Suppressor macrophage treated with lipopolysaccharide for 4 hours (primary cell): ENCODE measurements at places on chromosomes 4 and X.
A peak's percentile ranks its signal among the peaks of the same experiment; 100 is the strongest.

GRCh38 chr4:142961866-142962265, 115.8 kb upstream of the INPP4B start:
- peak; percentile 82 for DNase-seq

DNA sequence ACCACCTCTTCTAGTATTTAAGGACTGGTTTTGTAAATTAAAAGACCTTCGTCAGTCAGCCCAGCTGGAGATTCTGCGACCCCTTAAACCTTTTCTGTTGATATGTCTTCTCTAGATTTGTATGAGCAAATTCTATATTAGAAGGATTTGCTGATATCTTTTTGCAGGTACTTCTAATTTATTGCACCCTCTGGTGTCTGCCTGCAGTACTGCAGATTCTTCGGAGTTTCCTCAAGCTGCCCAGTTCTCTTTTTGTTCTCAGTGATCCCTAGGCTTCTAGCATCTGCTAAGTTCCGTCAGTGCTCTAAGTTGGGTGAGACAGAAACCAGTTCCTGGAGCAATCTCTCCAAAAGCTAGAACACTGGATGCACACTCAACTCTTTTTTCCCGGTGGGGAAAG, 545.2 kb downstream of the C4orf33 start:
- DNase-seq = peak; percentile 76

DNA sequence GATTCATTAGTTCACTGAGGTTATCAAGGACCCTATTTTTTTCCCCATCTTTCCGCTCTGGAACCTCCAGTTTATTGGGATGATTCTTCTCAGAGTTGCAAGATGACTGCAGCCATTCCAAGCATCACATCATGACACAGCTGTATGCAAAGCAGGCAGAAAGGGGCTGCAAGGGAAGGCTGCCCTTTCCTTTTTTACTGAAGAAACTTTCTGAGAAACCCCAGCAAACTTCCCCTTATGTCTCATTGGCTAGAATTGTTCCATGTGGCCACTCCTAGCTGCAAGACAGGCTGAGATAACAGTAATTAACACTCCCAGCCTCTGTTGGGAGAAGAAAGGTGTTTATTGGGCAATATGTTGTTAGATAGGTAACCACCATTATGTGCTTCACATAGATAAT, 102.6 kb downstream of the SATL1 start:
- no peak for DNase-seq

DNA sequence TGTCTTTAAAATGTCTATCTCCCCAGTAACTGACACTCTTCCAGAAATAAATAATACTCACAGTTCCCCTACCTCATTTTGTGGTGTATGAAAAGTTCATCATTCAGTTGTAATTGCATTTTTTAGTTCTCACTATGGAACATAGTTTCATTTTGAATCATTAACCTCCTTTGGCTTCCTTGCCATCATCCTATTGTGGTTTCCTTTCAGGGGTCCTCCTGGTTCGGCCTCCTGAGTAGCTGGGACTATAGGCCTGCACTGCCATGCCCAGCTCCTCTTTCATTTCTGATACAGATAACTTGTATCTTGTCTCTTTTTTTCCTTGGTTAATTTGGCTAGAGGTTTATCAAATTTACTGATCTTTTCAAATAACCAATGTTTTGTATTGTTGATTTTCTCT, 23.1 kb upstream of the BLTP1 start:
- no peak for DNase-seq

DNA sequence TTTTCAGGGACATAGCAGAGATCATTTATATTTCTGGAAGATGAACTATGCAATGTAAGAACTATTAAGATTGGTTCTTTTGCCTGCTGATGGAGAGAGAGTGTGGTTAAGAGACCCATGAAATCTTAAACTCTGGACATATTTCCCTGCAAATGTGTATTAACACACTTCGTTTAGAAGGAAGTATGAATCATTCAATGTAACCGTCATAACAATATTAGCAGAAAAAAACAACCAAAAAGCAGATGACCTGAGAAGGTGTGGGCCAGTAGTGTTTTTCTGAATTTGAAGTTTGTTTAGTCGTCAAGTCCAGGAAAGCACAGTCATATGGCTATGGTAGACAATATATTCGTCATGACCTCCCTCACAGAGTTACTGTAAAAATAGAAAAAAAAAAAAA, 2.5 kb upstream of the TMPRSS11D start:
- peak; percentile 40 for DNase-seq

GRCh38 chr4:47714269-47714668, 123.6 kb downstream of the CORIN start:
- no peak for DNase-seq

GRCh38 chr4:130043732-130044160, 947.8 kb downstream of the C4orf33 start:
- no peak for DNase-seq

DNA sequence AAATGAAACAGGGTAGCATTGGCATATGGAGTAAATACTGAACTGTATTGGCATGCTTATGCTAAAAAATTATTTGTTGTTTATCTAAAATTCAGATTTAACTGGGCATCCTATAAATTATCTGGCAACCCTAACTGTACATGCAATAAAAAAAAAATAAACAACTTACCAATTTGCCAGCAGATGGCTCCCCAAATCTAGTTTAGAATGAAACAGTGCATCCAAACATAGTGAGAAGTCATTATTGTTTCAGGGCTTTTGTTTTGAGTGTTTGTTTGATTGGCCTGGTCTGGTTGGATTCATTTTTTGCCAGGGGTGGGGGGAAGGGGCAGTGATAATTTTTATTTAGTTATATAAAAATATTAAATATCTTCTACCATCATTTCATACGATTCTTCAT, 12.8 kb upstream of the NSUN7 start:
- peak; percentile 72 for DNase-seq

DNA sequence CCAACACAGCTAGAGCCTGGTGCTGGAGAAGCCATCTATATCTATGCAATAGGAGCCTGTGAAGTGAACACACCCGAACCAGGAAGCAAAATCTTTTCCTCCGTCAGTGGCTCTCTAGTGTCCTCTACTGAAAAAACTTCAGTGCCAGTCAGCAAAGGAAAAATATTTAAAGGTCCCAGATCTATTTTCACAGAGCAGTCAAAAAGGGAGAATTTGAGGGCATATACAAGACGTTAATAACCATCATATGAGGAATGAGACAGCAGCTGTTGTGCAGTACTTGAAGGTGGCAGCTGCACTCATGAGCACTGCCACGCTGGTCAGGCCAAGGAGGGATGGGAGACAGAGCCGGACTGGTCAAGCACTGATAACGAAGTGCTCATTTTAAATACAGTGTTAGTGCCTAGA, 14.4 kb downstream of the MCUB start:
- DNase-seq = peak; percentile 30

DNA sequence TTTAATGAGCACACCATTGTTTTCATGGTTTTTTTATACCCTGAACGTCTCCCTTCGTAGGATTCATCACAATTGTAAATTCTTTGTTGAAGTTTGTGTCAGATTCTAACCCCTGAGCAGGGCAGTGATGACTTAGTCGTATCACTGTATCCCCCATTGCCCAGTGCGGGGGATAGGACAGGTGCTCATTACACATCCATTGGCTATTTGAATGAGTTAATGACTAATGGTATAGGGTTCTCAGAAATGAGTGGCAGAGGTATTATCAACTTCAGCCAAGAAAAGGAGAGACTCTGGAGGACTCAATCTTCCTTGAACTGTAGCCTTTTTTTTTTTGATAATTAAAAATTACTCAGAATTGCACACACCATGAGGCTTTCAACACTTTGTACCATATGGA, 64.6 kb downstream of the SYNPO2 start:
- no peak for DNase-seq

DNA sequence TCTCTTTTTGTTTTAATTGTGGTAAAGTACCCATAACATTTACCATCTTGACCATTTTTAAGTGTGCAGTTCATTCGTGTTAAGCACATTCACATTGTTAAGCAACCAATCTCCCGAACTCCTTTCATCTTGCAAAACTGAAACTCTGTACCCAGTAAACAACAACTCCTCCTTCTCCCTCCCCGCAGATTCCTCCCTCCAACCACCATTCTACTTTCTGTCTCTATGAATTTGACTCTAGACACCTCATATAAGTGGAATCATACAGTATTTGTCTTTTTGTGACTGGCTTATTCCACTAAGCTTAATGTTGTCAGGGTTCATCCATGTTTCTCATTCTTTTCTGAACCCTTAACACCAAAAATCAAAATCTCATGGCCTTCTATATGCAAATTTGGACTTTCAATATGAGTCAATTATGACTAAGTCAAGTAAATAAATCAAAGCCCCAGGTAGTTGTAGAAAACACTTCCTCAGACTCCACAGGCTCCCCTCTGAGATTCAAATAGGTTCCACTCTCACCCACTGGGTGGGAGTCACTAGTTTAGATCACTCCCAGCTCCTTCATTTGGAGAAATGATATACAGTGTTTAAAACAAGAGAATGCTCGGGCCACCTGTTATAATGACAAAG, 9.8 kb upstream of the RTL5 start:
- DNase-seq = no peak

DNA sequence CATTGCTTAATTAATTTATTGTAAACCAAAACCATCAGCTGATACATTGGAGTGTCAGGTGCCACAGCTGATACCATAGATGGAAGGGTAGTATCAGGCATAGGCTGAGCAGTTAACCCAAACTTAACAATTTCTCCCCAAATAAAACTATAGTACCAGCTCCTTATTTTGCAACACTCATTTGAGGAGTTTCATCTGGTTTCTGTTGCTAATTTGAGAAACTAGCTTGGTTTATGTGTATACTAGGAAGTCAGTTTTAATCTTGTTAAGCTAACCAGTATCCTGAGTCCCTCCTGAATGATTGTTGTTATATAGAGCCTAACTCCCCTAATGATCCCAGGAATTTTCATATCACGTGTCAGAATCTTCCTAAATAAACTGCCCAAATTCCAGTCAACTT, 12.7 kb downstream of the DCAF16 start:
- DNase-seq = no peak

- DNase-seq = no peak
Measured at GRCh38 chrX:21974011-21974385, 33.5 kb downstream of the SMS start.

DNA sequence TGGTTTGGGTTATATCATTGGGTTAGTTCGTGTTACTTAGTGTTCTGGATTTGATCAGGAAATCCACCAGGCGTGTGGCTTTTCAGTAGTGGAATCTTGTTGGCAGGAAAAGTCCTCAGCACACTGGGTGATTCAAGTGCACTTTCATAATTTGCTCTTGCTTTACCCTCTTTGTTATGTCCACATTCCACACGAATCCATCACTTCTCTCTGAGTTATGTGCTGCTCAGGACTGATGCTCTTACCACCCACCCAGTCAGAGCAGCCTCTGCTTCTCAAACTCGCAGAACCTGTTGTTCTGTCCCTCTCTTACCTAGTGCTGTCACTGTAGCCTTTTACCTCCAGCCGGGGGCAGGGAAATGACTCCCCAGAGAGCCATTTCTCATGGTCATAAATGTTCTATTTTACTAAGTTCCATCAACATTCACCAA, 37.2 kb upstream of the SCRG1 start:
- no peak for DNase-seq

DNA sequence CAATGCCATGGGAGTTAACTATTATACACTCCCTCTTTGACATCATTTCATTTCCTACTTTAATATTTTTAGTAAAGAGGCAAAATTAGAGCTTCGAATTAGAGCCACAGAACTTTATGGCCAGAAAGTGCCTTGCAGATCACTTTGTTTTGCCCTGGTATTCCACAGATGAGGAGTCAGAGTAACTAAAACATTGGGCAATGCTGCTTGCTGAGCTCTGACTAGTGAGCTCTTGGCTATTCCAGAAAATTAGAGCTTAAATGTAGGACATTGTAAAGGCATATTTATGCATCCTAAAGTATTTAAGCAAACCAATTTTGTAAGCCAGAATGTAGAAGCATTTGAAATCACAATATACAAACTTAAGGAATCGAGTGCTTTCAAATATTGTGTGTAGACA, 6.3 kb upstream of the ZNF827 start:
- DNase-seq = no peak

- no peak for DNase-seq
Measured at GRCh38 chrX:148723551-148723950, 223.1 kb downstream of the AFF2 start.
